ENCODE measurements at places on chromosomes 1 and 21.
A peak's percentile ranks its signal among the peaks of the same experiment; 100 is the strongest.

- no peak for DNase-seq
Measured at GRCh38 chr1:966135-966703, at the start of gene PLEKHN1. PLEKHN1 (plus strand) TSS chr1:966482; CDS start chr1:966532, 50 bp downstream.

- no peak for DNase-seq
Measured at GRCh38 chr1:235181561-235182245, 20.7 kb upstream of the RBM34 start.

DNA sequence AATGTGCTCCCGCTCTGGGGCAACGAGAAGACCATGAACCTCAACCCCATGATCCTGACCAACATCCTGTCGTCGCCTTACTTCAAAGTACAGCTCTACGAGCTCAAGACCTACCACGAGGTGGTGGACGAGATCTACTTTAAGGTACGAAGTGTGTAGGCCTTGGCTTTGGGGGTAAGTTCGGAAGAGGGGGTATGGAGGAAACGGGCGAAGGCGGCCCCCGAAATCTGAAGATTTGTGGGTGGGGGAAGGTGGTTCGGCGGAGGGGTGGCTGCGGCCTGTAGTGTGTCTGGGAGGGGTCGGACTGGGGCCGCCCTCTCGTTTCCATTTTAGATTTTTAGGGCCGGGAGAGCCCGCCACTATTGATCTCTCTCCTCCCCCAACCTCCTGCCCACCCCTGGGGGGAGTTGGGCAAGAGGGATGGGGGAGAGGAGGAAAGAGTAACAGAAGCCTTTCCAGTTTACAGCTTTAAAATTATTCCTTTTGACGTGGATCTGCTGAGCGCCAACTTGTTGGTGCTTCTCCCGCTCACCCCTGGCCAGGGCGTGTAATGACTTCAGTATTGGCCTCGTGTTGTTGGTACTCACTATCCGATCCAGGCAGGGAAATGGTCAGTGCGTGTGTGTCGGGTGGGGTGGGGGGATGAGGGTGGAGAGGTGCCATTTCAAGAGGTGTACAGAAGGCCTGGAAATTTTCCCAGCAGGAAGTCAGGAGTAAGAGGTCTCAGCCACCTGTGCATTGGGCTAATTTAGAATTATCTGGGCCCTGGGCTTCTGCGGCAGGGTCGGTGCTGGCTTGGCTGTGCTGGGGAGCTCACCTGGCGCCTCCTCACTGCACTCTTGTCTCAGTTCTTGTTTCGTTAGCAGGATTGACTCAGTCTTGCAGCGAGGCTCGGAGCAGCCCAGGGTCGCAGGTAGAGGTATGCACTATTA is 880 bp downstream of the PRPF38B start:
- DNase-seq: peak; percentile 57

GRCh38 chr1:204889681-204890383 is 19.2 kb downstream of the NFASC start:
- no peak for DNase-seq

- no peak for DNase-seq
Measured at GRCh38 chr1:11518791-11519628, 40.1 kb downstream of the DISP3 start.

- DNase-seq: no peak
Measured at GRCh38 chr1:167198518-167199133, 22.1 kb upstream of the POU2F1 start.

DNA sequence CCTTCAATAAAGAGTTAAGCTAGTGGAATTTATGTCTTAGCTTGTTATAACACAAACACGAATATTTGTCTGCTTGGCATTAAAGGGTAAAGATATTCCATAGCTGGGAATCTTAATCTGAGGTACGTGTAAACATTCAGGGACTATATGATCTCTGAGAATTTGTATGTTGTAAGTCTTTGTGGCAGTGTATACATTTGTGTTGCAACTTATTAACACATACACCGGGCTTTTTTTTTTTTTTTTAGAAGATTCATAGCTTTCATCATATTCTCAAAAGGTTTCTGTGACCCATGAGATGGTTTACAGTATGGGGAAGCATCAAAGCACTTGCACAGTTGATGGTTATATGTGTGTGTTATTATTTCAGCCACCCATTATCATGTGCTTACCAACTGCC is 3.0 kb downstream of the GGPS1 start:
- DNase-seq: no peak

DNA sequence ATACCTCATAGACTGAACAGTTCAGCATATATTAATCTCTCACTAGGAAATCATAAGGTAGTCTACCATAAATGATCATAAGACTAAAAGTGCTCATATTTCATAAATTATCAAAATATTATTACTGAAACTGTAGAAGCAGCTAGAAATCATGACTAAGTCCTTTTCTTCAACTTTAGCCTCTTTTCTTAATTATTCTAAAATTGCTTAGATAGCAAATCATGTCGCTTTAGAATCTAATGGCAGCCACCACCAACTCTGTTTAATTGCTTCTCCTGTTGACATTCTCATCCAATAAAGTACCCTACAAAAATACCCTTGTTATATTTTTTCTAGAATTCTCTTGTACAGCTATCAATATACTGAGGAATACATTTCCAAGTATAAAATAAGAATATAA is 102.9 kb downstream of the DENND1B start:
- no peak for DNase-seq

DNA sequence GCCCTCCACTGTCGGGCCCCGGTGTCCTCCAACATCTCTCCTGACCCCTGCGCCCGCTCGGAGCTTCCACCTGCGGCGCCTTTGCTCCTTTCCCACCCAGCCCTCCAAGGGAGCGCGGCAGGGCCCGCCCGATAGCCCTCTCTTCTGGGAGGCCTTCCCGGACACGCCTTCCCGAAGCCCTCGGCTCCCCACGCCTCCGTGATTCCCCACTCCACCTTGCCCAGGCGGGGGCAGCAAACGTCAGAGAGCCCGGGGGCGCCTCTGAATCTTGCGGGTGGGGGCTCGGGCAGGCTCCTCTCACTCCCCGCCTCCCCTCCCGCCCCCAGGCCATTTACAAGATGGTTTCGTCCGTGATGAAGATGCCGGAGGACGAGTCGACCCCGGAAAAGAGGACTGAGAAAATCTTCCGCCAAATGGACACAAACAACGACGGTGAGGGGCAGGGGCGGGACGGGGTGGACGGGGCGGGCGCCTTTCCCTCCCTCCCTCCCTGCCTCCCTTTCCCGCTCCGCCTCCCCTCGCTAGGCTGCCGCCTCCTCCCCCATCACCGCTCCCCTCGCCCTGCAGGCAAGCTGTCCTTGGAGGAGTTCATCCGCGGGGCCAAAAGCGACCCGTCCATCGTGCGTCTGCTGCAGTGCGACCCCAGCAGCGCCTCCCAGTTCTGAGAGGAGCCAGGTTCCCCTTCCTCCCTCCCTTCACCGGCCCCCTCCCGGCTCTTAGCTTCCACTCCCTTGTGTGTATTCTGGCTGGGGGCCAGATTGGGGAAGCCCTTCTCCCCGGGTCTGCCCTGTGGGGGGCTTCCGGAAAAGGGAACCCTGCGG is 7.1 kb downstream of the HPCA start:
- peak; percentile 22 for DNase-seq

- DNase-seq: no peak
Measured at GRCh38 chr1:221180704-221181368, 301.6 kb downstream of the HLX start.

DNA sequence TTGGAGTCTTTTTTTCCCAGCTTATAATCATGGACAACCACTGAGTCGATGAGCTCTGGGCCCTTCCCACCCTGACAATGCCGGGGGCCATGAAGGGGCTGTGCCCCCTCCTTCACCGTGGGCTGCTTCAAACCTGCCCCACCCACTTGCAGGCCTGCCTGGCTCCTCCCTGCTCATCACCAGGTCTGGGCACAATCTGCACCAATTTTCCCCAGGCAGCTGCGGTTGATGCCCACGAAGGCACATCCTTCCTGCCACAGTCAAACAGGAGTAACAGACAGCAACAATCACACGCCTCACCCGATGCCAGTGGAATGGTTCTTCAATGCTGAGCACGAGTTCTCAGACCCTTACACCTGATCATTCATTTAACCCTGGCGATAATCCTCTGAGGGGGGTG is 18.9 kb downstream of the PGLYRP3 start:
- no peak for DNase-seq

- DNase-seq: no peak
Measured at GRCh38 chr1:2569060-2569459, 12.9 kb downstream of the TNFRSF14 start.

- peak; percentile 74 for DNase-seq
Measured at GRCh38 chr1:27556781-27557595, 47.0 kb downstream of the AHDC1 start.

- DNase-seq: no peak
Measured at GRCh38 chr21:42942244-42942643, 16.8 kb upstream of the ERVH48-1 start.

GRCh38 chr1:99748419-99748818 is 18.0 kb downstream of the FRRS1 start:
- no peak for DNase-seq

GRCh38 chr1:221715321-221716169 is 26.3 kb downstream of the DUSP10 start:
- no peak for DNase-seq

- no peak for DNase-seq
Measured at GRCh38 chr1:113792471-113792870, 19.8 kb downstream of the RSBN1 start.

DNA sequence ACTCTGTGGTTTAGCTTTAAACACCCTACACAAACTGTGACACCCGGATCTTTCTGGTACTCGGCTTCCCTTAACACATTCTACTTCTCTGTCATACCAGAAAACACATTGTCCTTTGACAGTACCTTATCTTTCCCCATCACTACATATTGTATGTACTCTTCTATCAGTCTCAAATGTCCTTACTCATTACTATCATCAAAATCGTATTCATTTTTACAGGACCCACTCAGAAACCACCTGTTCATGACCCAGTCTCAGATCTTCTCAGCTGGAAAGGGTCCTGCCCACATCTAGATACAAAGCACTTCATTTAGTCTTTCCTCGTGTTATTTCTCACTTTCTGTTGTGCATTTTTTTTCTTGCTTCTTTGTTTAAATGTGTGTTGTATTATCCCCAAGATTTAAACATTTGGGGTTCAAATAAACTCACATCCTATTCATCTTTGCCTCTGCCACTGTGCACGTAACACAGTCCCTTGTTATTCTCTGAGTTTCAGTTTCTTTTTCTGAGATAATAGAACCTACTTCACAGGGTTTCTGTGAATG is 27.7 kb downstream of the CD34 start:
- no peak for DNase-seq

- no peak for DNase-seq
Measured at GRCh38 chr1:14439015-14439414, 159.5 kb upstream of the KAZN start.

DNA sequence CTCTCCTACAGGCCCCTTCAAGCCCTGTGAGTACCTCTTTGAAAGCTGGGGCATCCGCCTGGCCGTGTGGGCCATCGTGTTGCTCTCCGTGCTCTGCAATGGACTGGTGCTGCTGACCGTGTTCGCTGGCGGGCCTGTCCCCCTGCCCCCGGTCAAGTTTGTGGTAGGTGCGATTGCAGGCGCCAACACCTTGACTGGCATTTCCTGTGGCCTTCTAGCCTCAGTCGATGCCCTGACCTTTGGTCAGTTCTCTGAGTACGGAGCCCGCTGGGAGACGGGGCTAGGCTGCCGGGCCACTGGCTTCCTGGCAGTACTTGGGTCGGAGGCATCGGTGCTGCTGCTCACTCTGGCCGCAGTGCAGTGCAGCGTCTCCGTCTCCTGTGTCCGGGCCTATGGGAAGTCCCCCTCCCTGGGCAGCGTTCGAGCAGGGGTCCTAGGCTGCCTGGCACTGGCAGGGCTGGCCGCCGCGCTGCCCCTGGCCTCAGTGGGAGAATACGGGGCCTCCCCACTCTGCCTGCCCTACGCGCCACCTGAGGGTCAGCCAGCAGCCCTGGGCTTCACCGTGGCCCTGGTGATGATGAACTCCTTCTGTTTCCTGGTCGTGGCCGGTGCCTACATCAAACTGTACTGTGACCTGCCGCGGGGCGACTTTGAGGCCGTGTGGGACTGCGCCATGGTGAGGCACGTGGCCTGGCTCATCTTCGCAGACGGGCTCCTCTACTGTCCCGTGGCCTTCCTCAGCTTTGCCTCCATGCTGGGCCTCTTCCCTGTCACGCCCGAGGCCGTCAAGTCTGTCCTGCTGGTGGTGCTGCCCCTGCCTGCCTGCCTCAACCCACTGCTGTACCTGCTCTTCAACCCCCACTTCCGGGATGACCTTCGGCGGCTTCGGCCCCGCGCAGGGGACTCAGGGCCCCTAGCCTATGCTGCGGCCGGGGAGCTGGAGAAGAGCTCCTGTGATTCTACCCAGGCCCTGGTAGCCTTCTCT is 23.5 kb downstream of the UBE2T start:
- no peak for DNase-seq

- DNase-seq: no peak
Measured at GRCh38 chr1:89179343-89179742, 3.5 kb upstream of the GBP7 start.

DNA sequence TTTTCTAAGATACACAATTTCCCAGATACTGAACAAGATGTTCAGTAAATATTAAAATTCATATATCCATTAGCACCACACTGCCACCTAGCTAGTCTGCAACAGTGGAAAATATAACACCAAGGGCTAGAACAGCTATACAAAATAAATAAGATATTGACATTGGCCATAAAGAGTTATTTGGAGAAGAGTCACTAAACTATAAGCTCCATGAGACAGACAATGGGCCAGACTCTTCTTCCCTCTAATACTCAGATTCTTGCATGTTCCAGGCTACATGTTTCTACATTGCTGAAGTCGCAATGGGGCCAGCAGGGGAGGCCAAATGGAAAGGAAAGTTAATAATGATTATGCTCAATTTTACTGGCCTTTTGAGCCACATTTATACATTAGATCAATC is 21.5 kb downstream of the SPATA6 start:
- DNase-seq: no peak

DNA sequence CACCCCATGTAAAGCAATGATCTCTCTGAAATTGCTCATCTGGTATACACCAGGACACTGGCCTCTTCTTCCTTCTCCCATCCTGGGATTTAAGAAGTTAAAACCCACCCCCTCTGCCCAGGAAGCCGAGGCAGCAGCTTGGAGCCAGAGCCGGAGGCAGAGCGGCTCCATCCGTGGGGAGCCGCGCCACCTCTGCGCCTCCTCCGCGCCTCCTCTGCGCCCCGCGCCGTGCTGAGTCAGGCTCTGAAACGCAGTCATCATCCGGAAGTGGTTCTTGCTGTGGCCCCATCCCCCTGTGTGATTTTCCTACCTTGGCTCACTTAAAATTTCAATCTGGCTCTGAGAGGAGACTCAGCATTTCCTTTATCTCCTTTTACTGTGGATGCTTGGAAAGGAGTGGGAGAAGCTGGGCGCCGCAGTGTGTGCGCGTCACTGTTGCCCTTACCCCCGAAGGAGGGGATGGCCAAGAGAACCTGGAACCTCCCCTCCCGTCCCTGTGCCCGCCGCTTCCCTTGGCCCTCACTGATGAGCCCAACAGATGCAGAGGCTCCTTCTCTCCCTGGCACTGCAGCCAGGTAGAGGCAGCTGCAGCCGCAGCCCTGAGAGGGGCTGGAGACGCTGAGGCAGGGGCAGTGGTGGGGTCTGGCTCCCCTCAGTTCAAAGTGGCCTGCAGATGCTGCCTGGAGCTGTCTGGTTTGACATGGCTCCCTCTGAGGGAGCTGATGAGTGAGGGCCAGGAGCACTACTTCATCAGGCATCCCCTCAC is 15.3 kb upstream of the NPHP4 start:
- DNase-seq: peak; percentile 35
